ENCODE measurements at places on chromosomes 7 and 10.
A peak's percentile ranks its signal among the peaks of the same experiment; 100 is the strongest.

GRCh38 chr7:118158766-118159165 lies 25.2 kb upstream of the LSM8 start:
- no peak for DNase-seq

GRCh38 chr10:93408783-93409182 lies 73.4 kb downstream of the MYOF start:
- no peak for DNase-seq

DNA sequence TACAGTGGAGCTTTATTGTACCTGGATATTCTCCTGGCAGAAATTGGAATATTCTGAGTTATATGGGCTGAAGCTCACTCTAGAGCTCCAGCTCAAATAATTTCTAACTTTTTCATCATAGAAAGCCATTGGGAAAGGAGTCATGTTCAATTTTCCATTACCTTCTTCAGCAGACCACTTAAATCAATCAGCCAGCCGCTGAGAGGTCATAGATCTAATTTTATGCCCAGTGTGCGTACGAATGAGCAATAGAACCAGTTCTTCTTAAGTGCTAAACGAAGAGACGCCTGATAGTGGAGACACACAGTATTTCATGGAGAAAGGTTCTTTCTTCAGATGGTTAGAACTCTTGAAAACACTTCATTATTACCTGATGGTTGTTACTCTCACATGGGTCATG lies 35.0 kb upstream of the DNAJB12 start:
- DNase-seq, result no peak

DNA sequence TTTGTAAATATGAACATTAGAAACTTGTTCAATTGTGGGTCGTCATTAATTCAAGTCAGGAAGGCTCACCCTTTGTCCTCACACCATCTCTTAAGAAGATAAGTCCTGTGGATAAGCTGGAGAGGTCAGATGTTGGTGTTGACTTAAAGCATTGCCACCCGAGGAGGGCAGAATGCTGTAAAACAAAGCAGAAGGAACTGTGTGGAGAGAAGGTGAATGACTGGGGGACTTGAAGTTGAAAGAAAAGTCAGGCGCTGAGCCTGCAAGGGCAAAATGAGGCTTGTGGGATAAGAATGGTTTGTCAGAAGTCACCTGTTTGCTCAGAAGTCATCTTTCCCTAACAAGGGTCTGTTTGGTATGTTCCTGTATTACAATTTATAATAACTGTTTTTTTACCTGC lies 9.1 kb downstream of the RPA3 start:
- no peak for DNase-seq

DNA sequence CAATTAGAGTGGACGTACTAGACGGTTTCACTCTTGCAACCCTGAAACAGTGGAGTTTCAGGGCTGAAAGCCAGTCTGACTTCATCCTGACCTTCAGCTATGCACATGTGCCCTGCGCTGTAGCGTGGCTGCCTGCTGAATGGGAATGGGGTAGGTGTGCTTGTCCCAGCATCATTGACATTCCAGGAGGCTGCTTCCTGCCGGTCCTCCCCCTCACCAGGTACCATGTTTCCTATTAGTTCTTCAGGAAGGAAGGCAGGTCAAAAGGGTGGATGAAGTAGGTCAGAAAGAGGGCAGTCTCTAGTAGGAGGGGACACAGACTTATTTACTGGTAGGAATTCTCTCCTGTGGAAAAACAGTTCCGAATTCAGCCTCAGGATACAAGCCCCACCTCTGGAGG lies 551.8 kb upstream of the GALNT17 start:
- no peak for DNase-seq

DNA sequence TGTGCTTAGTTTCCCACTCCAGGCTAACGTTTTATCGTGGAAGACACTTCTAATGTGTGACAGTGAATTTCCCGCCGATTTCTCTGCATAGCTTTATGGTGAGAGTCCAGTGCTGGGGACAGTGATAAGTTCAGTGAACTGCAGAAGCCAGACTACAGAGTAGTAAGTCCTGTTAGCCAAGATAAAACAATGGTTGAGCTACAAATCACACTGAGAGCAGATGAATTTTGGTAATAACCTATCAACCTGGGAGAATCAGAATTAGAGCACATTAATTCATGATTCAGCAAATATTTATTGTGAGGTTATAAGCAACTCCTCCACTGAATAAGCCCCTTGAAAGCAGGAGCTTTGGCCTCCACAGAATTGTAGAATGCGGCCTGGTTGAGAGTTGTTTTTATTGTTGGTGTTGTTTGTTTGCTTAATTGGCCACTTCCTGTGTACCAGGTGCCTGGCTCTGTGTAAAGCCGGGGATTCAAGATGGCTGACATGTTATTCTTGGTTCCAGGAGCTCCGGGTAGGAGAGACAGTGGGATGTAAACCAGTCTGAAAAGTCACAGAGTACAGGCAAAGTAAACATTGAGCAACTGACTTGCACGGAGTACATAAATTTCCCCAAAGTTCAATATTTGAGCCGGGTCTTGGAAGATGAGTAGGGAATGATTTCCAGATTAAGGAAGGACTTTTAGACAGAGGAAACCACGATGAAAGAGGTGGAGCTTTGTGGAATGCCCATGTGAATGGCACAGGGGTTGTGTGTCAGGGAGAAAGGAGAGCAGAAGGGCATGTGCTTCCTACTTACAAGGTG lies 112.7 kb downstream of the SNX10 start:
- DNase-seq, result no peak

DNA sequence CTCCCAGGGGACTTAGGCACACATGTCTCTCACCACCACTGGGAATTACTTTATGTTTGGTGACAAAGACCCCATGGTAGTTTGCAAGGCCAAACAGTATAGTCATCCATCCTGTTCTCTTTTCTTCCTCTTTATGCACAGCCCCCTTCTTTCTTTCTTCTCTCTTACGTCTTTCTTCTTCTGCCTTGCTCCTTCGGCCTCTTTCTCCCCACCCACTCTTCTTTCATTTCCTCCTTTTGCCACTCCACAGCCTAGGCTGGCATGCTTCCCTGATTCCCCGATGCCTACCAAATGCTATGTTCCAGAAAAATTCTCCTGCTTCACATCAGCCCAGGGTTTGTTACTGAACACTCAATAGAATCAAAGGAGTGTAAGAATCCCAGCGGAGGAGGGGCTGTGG lies 62.4 kb upstream of the MKLN1 start:
- no peak for DNase-seq

- DNase-seq, result no peak
Measured at GRCh38 chr10:5775685-5776084, 37.5 kb downstream of the GDI2 start.

DNA sequence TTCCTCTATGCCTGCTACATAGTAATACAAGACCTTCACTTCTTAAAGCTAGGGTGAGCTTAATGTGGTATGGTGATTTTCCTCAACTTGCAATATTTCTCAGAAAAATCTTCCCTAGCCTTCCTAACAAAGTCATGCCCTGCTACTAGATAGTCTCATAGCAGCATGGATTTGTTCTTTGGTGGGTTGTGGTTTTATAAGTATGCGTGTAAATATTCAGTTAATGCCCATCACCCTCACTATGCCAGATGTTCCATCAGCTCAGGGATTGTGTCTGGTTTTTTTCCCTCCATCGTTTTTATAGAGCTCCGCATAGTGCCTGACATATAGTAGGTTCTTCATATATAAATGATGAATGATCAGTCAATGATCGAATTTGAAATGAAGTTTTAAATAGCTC lies 182.8 kb downstream of the CREB5 start:
- DNase-seq, result no peak

DNA sequence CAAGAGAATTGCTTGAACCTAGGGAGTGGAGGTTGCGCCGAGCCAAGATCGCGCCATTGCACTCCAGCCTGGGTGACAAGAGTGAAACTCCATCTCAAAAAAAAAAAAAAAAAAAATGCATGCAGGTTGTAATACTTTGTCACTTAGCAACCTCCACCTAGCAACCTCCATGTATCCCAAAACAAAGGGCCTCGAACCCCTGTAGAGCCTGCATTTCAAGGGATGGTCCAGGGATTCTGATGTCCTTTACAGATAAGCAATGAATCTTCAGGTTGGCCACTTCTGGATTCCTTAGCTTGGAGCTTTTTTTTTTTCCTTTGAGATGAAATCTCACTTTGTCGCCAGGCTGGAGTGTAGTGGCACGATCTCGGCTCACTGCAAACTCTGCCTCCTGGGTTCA lies 1211.0 kb downstream of the TYW1 start:
- DNase-seq, result no peak

- DNase-seq, result peak; percentile 94
Measured at GRCh38 chr7:151694828-151695580, 175.3 kb upstream of the RHEB start.

DNA sequence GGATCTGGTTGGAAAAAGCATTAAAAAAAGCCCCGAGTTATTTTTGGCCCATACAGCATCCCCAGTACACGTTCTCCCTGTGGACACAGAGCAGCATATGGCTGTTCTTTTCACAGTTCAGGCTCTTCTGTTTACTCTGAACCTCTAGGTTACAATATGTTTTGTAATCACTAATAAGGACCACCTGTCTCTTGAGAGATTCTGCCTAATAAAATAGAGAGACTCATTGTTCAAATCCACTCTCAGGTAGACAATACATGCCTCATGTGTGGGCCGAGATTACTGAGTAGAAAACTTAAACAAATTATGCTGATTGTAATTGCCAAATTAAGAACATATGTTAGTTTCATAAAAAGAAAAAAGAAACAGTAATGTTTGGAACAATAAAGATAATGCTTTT lies 647.7 kb downstream of the GRM8 start:
- DNase-seq, result no peak

GRCh38 chr10:132104062-132104461 lies 38.3 kb downstream of the JAKMIP3 start:
- DNase-seq, result peak; percentile 52

Data from coronary artery (tissue), 2 donors.